ENCODE measurements at places on chromosomes 11 and 22.

DNA sequence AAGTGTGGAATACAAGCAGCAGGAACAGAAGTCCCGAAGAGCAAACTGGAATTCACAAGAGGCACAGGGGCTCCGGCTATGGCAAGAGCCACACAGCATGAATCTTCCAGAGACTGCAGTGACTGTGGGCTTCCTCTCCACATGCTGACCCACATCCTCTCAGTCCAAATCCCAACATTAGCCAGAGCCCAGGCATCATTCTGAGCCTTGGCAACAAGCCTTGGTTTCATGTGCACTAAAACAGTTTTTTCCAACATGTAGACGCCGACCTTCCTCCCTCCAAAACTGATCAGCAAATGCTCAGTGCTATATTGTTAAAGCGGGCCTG lies 91.7 kb upstream of the CSNK2A3 start:
- no peak for DNase-seq

DNA sequence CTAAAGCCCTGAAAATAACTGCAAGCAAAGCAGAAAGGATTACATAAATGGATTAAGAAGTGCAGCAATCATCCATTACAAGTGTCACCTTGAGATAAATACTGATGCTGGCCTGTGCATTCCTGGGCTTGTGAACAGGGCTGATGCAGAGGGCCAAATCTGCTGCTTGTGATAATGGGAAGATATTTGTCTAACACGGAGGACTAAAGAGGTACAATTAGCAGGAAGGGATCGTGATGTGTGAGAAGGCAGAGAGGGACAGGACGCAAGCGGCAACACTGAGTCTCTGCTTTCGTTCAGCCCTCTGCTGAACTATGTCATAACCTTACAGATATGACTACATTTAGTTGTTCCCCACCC lies 107.7 kb upstream of the DDI1 start:
- DNase-seq: no peak

- DNase-seq: no peak
Observed at GRCh38 chr22:29136782-29137700, 64.2 kb downstream of the KREMEN1 start.

GRCh38 chr22:32922186-32922585 lies 120.7 kb downstream of the TIMP3 start:
- DNase-seq: no peak

DNA sequence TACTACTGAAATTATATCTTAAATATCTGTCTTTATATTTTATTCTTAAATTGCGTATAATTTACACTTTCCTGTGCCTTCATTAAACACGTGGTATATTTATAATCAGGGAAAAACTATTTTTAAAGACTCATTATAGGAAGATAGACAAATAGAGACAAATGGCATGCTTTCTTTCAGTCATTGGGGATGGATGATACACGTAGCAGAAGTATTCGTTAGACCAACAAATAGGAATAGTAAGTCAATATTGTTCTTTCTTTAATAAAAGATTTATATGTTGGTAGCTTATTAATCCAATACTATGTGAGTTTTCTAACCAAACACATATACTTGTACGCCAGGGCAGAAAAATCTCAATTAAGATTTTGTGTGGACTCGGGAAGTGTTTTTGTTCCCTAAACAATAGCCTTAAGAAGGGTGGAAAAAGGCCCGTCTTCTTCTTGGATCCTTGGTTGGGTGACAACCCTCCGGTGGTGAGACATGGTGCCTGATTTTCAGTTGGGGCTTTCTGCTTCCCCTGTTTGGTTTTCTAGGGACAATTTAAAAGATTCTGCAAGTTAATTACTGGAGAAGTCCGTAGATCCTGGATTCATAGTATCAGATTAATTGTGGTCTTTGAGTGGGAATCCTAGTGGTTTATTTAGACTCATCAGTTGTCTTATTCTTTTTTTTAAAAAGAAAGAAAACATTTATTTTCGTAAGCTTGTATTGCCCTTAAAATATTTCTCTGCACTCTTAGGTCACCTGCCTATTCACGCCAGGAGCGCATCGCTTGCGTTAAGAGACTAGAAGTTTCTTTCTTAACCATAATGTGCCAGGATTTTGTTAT lies 83.5 kb upstream of the WNT7B start:
- no peak for DNase-seq

- DNase-seq: no peak
Observed at GRCh38 chr11:32015427-32015826, 75.4 kb upstream of the RCN1 start.

GRCh38 chr22:38218661-38219622 lies 17.1 kb downstream of the MAFF start:
- peak; percentile 96 for DNase-seq

DNA sequence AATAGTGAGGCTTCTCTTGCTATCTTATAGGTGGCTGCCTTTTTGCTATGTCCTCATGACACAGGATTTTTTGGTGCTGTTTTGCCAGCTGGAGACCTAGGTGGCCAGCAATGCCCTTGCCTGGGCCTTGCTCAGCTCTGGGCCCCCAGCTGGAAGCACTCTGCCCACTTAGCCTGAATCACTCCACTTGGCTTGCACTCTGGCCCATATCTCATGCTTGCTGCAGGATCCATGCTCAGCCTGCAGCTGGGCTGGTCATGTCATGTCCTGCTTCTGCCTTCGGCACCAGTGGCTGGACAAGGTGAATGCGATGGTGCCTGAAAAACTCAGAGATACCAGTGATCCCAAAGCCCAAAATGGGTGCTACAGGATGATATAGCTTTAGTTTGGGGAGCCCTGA lies 818.6 kb upstream of the FAT3 start:
- no peak for DNase-seq

- peak; percentile 27 for DNase-seq
Observed at GRCh38 chr22:27435844-27436576, 365.5 kb downstream of the MN1 start.
